Neural cell (in vitro differentiated cells): ENCODE measurements at places on chromosomes 11 and 22. TPM values are rescaled to one million over a fixed set of nuclear protein-coding genes. Genes with fewer than 3 reads are reported as not detected.

Gene TBX1
- polyA plus RNA-seq = not detected in 2 replicates

Gene IPO7
- 56.3 and 69.2 TPM in 2 replicates for polyA plus RNA-seq

Gene LRRC75B
- 12.2 and 18.3 TPM in 2 replicates for polyA plus RNA-seq

Gene KCNE3
- polyA plus RNA-seq = not detected in 2 replicates

Gene RHOD
- polyA plus RNA-seq = 0.28 TPM in 1 of 2 replicates, not detected in the other

Gene RIC8A
- 128 and 152 TPM in 2 replicates for polyA plus RNA-seq
